ENCODE measurements at places on chromosomes 5 and 9. TPM values are rescaled to one million over a fixed set of nuclear protein-coding genes. Genes with fewer than 3 reads are reported as not detected.

The SOHLH1 gene
- not detected for total RNA-seq

The SLC34A3 gene
- 0.81 TPM for total RNA-seq

The FYB1 gene
- total RNA-seq = 0.33 TPM

The TAF11L6 gene
- not detected for total RNA-seq

The S1PR3 gene
- 9.3 TPM for total RNA-seq

The SLC25A2 gene
- total RNA-seq = 0.92 TPM

The FBXO10 gene
- total RNA-seq = 10.5 TPM

The PHAX gene
- 36.3 TPM for total RNA-seq

The ARL10 gene
- total RNA-seq = 23.4 TPM

The PCDHB14 gene
- total RNA-seq = 3.7 TPM

The DPYSL3 gene
- 36.0 TPM for total RNA-seq

The LCN12 gene
- 8.3 TPM for total RNA-seq

The SCAI gene
- 12.8 TPM for total RNA-seq

The WDR38 gene
- total RNA-seq = not detected

The CD274 gene
- 1.2 TPM for total RNA-seq

The PLEKHG4B gene
- 46.6 TPM for total RNA-seq

The HACD4 gene
- total RNA-seq = 2.4 TPM

The WWC1 gene
- total RNA-seq = 183 TPM
